ENCODE measurements at places on chromosomes 6 and 20.

DNA sequence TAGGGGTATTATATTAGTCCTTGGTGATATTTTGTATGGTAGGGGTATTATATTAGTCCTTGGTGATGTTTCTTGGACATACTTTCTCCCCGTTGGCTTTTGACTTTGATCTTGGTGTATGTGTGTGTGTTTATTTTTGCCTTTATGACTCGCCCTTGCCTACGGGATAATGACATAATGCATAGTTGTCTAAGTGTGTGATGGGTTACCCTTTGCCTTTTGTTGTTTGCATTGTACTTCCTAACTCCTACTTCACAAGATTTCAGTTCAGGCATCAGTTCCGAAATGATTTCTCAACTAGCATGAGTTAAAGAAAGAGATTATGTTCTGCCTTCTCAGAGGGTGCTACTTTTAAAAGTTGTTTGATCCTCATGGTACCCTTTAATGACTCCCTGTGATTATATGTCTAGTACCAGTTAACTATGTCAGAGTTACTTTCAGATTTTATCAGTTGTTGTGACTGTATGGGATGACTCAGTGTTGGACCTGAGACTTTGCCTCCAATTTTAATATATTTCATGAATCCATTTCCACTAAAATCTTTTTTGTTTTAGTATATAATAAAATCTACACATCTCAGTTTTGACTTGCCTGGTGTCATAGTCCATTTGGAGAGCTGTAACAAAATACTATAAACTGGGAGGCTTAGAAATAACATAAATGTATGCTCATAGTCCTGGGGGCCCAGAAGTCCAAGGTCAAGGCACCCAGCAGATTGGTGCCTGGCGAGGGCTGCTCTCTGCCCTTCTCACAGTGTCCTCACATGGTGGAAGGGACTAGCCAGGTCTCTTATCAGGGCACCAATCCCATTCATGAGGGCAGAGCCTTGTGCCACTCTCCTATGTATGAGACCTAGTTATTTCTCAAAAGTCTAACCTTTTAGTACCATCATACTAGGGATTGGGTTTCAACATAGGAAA is 34.1 kb downstream of the CDYL start:
- DNase-seq, result no peak

GRCh38 chr20:51811514-51812128 is 9.3 kb upstream of the SALL4 start:
- no peak for DNase-seq

GRCh38 chr20:3181270-3181669 is 7.9 kb upstream of the LZTS3 start:
- DNase-seq, result no peak

DNA sequence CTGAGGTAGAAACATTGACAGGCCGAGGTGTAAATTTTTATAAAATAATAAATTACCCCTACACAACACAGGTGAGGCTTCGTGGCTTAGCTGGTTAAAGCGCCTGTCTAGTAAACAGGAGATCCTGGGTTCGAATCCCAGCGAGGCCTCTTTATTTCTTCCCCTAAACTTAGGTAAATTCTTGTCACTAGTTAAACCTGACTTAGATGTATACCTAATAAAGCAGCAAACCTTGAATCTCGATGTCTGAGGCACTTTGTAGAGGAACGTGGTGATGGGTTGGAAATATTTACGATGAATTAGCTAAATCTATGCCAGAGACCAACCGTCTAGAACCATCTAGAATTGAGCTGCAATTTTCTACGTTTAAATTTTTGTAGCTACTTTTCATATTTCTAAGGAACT is 185.6 kb downstream of the OR2B2 start:
- DNase-seq, result no peak

- DNase-seq, result no peak
These were observed 5.0 kb upstream of the CAP2 start for GRCh38 chr6:17388365-17388764.

DNA sequence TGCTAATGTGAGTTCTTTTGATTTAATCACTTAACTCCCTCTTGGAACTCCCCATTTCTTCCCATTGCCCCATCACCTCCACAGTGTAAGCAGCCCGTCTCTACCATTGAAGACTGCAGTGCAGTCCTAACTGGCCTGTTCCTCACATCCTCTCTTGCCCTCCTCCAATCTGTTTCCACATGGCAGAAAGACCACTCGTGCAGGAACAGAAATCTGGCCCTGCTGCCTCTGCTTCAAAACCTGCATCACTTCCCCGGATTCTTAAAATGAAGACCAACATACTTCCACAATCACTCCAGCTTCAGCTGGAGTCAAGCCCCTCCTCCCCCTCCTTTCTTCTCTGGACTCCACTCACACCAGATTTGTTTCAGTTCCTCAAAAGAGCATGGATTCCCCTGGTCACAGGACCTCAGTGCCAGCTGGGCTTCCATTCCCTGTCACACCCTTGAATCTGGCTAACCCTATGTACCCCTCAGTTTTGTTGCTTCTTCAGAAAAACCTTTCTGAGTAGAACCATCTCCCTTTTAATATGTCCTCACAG is 802.3 kb downstream of the MAFB start:
- DNase-seq, result no peak

DNA sequence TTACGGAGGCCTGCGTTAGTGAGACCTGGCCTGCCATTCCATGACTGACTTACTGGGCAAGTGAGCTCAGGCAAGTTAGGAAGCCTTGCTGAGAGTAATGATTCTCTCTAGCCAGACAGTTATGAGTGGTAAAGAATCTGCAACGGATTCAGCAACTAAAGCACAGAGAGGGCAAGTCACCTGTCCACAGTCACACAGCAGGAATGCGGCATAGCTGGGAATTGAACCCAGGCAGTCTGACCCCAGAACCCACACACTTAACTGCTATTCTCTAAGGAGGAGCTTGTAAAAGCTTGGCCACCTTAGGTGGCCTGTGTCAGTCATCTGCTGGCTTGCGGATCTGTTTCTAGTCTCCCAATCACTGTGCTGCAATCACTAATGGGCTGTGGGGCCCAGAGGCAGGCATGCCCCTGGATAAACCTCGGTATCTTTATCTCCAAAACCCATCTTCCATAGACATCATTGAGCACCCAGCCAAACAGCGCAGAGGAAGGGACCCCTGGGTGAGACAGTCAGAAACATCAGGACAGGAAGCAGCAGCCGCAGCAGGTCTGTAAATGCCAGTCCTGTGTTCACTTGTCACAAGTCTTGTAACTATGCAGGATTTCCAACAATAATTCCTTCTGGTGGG is 215.9 kb upstream of the KCNG1 start:
- no peak for DNase-seq

- DNase-seq, result no peak
These were observed 43.1 kb downstream of the SYNJ2 start for GRCh38 chr6:158024566-158025297.

DNA sequence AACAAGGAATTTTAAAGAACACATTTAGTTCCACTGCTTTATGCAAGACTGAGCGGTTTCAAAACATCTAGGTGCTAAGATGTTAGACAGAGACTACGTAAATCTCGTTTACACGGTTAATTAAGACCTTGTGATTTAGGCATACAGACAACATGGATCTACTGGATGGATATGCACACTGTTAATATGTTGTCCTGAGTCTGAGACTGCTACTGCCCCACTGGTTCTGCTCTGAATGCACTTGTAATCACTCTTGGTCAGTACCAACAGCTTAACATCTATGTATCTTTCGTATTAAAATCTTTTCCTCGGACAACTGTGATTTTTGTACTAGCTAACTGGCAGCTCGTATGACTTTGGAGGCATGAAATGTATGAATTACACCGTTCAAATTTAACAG is 3.1 kb downstream of the MAN1A1 start:
- DNase-seq, result no peak

GRCh38 chr20:52473186-52473585 is 281.6 kb upstream of the ZFP64 start:
- DNase-seq, result no peak

GRCh38 chr6:75932067-75932466 is 140.4 kb downstream of the IMPG1 start:
- DNase-seq, result peak; percentile 29

DNA sequence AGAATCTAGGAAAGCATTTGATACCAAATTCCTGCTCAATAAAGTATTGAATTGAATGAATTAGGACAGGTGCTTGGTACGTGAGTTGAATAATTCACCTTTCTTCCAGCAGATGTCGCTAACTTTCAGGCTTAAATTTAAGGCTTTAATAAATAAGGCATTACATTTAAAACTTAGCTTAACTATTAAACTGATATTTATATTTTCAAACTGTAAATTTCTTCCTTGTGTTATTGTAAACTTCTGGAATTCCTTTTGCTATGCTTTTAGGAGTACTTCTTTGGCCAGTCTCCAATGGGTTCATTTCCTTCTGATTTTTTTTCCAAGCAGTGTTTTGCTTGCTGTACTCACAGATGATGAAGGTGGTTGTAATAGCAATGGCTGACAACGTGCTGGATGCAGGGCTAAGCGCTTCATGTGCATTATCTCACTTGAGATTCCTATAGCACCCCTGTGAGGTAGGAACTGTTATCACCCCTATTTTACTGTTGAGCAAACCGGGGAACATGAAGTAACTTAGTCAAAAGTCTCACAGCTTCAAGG is 71.3 kb upstream of the SLC2A12 start:
- peak; percentile 82 for DNase-seq

DNA sequence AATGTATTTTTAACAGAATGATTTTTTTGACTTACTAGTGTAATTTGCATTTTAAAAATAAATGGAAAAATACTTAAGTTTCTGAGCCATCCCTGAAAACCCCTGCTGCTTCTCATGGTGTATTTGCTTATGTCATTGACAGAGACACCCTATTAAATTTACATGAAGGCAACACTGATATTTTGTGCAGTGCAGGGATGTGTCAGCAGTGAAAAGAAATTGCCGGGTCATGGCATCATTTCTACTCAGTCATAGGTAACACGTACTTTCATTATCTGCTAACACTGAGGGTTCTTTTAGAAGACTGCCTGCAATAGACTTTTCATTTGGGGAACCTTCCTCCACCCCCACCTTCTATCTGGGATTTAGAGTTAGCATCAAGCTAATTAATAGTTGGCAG is 136.7 kb upstream of the RNF217 start:
- no peak for DNase-seq

GRCh38 chr6:11622156-11622555 is 84.6 kb downstream of the TMEM170B start:
- no peak for DNase-seq

- DNase-seq, result peak; percentile 77
These were observed 54.8 kb upstream of the MBOAT1 start for GRCh38 chr6:20266851-20267608.

DNA sequence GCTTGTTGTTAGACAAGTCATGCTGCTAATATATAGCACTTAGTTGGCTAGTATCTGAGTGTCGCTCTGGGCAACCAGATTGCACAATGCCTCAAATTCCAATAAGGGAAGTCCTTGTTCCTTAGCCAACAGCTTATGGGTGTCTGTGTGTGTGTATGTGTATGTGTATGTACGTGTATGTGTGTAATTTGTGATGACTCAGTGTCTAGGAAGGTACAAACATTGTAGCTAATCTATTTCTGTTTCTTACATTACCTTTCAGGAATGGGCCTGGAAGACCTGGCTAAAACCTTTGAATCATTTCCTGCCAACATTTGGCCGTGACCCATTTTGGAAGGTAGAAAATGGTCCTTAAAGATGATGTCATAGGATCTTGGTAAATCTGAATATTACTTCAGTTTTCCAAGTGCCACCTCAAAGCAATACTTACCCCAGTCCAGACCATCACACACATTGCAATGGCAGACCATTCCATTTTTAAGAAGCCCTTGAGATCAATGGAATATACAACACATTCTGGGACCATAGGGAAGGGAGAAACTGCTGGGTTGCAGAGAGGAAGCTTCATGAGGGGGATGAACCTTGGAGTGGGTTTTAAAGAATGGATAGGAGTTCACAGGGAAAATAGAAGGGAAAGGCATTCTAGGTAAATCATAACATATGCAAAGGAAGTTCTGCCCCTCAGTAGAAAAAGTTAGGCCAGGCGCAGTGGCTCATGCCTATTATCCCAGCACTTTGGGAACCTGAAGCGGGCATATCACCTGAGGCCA is 25.1 kb downstream of the NEDD9 start:
- peak; percentile 92 for DNase-seq

GRCh38 chr6:45032426-45032825 is 295.7 kb upstream of the RUNX2 start:
- DNase-seq, result no peak

DNA sequence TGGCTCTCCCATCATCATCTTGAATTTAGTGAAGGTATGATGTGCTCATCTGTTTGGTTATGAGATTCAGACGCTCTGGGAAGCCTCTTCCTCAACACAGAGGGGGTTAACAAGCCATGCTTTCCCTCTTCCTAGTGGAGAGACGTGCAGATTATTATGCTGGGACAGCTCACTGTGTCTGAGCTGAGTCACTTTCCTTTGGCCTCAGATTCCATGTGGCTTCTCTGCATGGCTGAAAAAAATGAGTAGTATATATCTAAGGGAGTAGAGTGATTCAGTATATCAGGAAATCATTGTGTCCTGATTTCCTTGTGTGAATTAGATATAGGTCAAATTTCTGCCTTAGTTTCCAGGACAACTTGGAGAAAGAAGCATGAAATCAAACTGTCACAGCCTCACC is 52.6 kb downstream of the FIG4 start:
- DNase-seq, result no peak

DNA sequence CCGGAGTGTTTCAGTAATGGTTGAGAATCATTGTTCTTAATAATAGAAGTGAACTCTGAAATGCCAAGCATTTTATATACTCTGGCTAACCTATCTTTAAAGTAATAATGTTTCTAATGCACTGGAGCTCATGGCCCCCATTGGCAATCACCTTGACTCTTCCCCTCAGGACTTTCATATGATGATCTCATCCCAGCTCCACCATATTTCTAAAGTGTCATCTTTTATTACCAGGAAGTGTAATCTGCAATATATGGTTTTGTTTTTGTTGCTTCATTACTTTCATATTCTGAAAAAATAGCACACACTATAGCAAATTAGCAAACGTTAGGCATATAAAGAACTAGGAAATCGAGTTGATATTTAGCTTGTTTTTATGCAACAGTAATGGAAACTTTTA is 60.3 kb downstream of the TULP4 start:
- DNase-seq, result no peak

GRCh38 chr6:5531853-5532375 is 270.6 kb downstream of the FARS2 start:
- DNase-seq, result no peak

GRCh38 chr20:57680131-57680716 is 29.6 kb downstream of the PMEPA1 start:
- DNase-seq, result peak; percentile 95

- DNase-seq, result no peak
These were observed 71.5 kb upstream of the COL21A1 start for GRCh38 chr6:56318851-56319250.

- no peak for DNase-seq
These were observed 12.1 kb upstream of the REV3L start for GRCh38 chr6:111494951-111495635.

GRCh38 chr20:46062151-46062550 is 27.6 kb downstream of the NCOA5 start:
- no peak for DNase-seq

- DNase-seq, result peak; percentile 87
These were observed 9.3 kb upstream of the KCNK15 start for GRCh38 chr20:44736170-44737021.

GRCh38 chr20:23856736-23857135 is 22.8 kb downstream of the CST5 start:
- DNase-seq, result no peak

Measured in common myeloid progenitor, CD34-positive (primary cell).